Bone marrow (tissue), 2 donors: ENCODE measurements at places on chromosomes 2 and 18.
A peak's percentile ranks its signal among the peaks of the same experiment; 100 is the strongest.

- DNase-seq, result no peak
These were observed 893.5 kb upstream of the ZEB2 start for GRCh38 chr2:145413261-145414030.

DNA sequence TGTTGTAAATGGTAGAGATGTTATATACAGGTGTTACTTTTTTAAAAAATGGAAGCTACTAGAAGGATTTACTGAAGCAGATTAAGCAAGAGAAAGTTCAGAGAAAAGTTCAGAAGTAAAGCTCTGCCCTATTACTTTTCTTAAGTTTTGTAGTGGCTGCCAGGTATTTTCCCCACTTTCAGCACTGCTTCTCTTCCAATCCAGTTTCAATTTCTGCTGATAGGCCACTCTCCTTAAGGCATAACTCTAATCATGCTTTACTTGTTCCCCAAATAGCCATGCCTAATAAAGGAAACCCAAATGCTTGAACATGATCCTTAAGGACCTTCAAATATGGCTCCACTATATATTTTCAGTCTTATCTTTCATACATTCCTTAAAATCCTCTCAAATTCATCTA is 880.8 kb upstream of the CDH2 start:
- no peak for DNase-seq

DNA sequence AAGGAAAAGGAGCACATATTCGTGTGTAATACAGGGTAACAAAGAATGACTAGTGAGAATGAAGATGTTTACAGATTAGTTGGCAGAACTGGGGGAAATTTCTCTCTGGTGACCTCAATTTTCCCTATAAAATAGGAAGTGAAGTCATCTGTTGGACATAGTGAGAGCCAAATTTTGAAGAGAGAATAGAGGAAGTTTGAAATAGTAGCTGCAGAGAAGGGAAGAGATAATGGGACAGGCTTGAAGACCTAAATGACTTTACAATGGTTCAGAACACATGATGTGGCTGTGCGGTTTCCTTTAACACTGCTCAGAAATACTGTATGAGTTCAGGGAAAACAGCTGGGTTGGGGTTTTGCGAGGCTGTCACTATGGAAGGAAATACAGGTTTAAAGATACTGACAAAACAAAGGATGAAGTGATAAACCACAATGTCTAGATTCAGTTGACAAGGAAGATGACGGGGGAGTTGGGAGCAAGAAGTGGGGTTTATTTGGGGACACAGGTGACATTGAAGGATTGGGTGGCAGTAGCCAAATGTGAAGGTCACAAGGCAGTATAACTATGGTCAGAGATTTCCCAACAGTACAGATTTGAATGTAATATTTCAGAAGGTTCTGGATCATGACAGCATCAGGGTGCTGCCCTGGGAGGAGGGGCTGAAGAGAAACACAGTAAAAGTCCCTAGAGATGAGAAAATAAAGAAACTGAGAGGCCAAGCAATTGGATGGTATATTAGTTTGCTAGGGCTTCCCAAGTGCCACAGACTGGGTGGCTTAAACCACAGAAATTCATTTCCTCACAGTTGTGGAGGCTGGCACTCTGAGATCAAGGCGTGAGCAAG is 82.6 kb upstream of the TANK start:
- DNase-seq, result peak; percentile 53

DNA sequence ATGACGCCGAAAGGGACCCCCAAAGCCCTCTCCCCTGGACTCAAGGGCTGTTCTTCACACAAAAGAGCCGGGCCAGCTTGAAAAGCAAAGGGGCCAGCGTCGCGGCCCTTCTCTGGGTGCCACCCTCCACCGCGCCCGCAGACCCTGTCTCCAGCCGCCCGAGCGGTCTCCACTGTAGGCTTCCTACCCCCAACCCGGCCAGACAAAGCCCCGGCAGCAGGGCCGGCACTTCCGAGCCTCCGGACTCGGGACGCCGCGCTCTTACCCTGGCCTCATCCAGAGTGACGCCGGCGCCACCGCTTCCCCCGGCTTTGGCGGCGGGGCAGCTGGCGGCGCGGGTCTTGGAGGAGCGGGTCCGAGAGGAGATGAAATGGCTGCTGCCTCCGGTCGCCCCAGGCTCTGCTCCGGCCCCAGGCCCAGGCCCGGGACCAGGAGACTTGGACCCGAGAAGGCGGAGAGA is 603 bp downstream of the ATAD2B start:
- DNase-seq, result no peak

GRCh38 chr18:45275367-45276113 is 339.7 kb upstream of the SLC14A2 start:
- no peak for DNase-seq

DNA sequence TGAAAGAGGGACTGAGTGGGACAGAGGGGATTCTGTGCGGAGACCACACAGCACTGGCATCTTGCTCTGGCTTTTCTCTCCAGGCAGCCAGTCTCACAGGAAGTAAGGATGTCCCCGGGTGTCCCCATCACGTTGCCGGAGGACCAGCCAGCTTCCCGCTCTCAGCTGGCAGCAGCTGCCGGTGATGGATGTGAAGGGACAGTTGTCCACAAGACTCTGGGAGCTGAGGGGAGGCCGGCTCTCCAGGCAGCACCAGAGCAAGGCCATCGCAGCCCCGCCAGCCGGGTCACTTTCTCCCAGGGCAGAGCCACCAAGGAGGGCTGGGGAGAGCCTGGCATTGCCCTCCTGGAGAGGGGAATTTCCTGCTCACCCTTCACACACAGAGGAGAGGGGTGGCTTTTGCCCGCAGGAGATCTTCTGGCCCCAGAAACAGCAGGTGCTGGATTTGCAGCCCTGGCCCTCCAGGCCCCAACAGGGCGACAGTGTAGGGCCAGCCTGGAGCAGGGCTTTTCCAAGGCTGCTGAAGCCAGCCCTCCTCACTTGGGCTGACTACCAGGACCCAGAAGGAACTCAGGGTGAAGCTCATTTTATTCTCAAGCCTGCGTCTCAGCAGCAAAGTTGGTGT is 24.0 kb upstream of the B3GNT7 start:
- DNase-seq, result no peak

DNA sequence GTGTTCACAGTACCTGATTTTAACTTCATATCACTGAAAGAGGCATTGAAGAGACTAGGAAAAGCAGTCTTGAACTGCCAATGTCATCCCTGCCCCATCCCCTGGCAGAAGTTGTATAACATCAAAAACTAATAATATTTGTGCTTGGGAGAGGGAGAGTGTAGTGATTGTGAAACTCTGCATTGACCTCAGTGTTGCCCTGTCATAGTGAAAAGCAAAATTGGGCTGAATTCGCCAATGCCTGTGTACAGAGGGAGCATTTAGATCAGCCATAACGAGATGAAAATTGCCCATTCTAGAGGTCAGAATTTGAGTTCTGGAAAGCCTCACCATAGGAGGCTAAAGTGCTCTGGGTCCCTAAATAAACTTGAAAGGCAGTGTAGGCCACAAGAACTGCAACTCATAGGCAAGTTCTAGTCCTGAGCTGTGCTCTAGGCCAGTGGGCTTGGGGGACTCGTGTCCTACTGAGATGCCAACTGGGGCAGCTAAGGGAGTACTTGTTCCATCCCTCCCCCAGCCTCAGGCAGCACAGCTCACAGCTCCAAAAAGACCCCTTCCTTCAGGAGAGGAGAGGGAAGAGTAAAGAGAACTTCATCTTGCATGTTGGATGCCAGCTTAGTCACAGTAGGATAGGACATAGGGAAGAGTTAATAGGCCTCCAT is 855.6 kb downstream of the TSN start:
- DNase-seq, result no peak

GRCh38 chr2:30777661-30778505 is 29.4 kb downstream of the CAPN13 start:
- DNase-seq, result no peak

DNA sequence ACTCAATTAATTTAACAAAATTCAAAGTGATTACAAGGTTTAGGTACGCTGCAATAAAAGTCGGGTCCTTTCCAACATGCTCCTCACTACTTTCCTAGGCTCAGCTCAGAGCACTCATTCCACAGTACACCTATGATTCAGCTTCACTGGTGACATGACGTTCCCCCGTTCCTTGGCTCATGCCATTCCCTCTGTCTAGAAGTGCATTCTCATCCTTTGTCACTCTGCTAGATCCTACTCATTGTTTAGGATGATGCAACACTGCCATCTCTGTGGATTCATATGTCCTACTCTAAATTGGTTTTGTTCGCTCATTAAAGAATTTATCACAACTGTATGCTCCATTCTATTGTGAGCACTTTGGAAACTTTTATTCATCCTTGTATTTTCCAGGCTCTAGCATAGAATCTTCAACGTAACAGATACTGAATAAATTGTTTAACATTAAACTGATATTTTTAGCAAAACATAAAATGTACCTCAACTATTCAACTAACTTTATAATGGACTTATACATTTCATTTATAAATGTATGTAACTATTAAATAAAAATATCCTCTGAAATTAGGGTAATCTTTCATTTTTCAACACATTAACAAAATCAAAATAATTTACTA is 78.6 kb downstream of the FAM228A start:
- no peak for DNase-seq

GRCh38 chr2:107062599-107063220 is 176.7 kb upstream of the ST6GAL2 start:
- no peak for DNase-seq

DNA sequence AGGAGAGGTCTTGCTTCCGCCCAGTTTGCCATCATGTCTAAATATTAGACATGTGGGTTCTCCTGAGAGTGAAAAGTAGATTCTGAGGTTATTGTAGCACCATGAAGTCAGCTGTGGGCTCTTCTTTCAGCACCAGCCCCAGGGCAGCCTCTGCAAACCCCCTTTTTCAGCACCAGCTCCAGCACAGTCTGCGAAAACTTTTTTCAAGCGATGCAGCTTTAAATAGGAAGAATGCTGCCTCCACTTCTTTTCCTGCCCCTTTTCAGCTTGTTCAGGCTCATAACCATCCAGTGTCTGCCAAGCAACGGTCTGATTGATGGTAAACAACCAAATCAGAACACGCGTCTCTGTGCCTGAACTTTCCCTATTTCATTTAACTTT is at the start of gene COL5A2:
Gene COL5A2 (minus strand): TSS at position 192 of the 381 bp plus-strand sequence. CDS start 157 bp downstream, at position 35.
- DNase-seq, result no peak

DNA sequence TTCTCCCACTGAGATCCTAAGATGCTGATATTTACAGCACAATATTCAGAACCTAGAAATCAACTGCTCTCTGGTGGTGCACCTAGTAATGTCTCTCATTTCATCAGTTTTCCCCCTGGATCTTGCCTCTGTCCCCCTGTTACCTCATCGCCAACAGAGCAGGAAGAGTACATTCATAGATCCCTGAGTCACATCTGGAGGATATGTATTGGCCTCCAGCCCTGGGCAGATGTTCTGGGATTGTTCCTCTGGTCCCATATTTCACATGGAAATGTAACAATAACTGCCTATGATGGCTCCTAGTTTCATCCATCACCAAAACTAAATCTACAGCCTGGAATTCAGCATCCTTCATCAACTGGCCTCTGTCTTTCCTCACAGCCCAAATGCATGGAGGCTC is 278.8 kb upstream of the SLC14A2 start:
- no peak for DNase-seq

- DNase-seq, result no peak
These were observed 135.3 kb downstream of the CALCRL start for GRCh38 chr2:187312718-187313282.

DNA sequence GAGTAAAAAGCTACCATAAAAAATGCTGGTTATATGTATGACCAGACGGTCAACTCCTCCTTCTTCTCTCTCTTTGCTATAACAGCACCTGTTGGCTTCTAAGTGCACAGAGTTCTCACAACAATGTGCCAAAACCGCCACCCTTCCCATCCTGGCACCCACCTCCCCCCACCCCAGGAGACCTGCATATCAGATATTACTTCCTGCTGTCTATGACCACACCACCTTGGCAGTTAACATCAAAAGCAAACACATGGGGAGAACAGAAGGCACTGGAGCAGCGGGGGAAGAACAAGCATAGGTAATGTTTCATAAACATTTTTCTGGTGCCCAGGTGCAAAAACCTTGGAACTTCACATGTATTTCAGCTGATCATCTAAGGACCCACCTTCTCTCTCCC is 15.5 kb downstream of the SPRED2 start:
- no peak for DNase-seq

GRCh38 chr2:10305254-10305635 is 2.5 kb downstream of the HPCAL1 start:
- DNase-seq, result peak; percentile 87

DNA sequence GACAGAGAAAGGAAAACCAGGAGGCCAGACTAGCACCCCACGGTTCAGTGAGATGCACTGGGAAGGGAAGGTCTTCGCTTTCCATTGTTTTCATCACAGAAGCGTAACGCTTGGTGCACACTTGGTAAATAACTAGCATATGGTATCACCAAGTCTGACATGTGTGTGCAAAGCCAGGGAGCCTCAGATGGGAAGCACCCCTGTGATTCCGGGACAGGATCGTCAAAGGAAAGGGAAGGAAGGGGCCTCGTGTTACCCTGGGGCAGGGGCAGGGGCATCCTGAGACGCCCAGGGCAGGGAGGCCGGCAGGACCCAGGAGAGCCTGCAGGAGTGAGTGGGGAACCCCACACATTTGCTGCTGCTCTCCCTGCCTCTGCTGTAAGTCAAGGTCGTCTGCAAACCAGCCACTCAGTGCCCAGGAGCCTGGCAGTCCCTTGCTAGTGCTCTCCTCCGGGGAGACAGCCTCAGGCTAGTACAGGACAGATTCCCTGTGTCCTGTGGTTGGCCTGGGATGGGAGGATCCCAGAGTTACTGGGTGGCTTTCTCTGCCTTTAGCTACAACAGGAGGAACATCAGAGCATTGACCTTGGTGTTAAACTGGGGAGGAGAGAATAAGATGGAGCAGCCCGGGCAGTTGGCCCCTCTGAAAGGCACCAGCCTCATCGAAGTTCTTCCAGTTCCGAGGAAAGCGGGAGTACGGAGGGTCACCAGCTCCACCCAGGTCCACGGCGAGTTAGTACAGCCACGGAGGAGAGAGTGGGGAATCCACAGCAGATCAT is 192.5 kb downstream of the NDUFA10 start:
- no peak for DNase-seq
